ENCODE measurements at places on chromosomes 16 and 17.

- DNase-seq: no peak
These were observed 498.5 kb upstream of the ZFHX3 start for GRCh38 chr16:73546341-73546845.

- DNase-seq: no peak
These were observed 16.4 kb upstream of the GLG1 start for GRCh38 chr16:74623214-74623838.

- no peak for DNase-seq
These were observed 540.0 kb upstream of the GOT2 start for GRCh38 chr16:59274141-59274540.

- no peak for DNase-seq
These were observed 41.7 kb downstream of the DNAH17 start for GRCh38 chr17:78535273-78536197.

DNA sequence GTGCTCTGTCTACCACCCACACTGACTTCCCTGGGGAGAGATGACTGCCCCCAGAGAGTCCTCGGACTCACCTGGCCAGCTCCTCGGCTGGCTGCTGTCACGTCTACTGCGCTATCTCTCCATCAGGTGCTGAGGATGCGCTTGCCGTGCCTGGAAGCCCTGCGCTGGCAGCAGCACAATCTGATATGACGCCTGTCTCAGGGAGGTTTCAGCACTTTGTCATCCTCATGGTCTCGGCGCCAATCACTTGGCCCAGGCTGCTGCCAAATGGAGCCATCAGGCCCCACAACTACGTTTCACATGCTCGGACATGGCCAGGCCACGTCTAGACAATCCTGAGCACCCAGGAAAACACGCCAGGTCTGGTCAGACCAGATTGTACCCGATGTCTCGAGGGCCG lies 46.7 kb downstream of the FOXL1 start:
- no peak for DNase-seq

GRCh38 chr17:5587438-5588032 lies 3.2 kb upstream of the NLRP1 start:
- DNase-seq: no peak

DNA sequence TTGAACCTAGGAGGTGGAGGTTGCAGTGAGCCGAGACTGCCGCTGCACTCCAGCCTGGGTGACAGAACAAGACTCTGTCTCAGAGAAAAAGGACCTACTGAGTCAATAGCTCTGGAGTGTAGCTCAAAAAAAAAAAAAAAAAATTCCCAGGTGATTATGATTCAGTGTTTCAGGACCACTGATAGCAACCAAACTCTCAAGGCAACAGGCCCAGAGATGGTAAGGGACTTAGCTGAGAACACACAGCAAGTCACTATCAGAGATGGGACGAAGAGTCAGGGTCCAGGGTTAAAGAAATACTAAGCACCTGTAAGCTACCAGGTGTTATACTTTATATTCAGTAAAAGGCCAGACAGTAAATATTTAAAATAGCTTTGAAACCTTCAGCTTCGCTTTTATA lies 335.3 kb downstream of the XYLT1 start:
- DNase-seq: no peak

- DNase-seq: no peak
These were observed 9.6 kb downstream of the ITGA2B start for GRCh38 chr17:44379887-44380286.

DNA sequence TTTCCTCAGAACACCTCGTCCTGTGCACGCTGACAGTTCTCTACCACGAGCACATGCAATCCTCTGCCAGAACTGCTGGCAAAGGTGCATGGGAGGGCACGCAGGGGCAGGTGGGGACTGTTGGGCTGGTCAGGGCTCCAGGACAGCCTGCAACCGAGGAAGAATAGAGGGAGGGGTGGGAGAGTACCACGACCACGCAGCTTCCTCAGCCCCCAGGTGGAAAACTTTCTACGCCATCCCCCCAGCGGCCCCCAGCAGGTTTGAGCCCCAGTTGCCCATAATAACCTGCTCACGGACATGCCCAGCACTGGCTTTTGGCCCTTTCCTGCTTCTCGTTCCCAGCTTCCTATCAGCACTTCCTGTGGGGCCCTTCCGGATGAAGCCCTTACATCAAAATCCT lies 199.3 kb downstream of the C16orf95 start:
- DNase-seq: no peak

- no peak for DNase-seq
These were observed 15.7 kb downstream of the FOXL1 start for GRCh38 chr16:86593913-86594620.

GRCh38 chr16:22890976-22891375 lies 77.0 kb downstream of the HS3ST2 start:
- DNase-seq: no peak

DNA sequence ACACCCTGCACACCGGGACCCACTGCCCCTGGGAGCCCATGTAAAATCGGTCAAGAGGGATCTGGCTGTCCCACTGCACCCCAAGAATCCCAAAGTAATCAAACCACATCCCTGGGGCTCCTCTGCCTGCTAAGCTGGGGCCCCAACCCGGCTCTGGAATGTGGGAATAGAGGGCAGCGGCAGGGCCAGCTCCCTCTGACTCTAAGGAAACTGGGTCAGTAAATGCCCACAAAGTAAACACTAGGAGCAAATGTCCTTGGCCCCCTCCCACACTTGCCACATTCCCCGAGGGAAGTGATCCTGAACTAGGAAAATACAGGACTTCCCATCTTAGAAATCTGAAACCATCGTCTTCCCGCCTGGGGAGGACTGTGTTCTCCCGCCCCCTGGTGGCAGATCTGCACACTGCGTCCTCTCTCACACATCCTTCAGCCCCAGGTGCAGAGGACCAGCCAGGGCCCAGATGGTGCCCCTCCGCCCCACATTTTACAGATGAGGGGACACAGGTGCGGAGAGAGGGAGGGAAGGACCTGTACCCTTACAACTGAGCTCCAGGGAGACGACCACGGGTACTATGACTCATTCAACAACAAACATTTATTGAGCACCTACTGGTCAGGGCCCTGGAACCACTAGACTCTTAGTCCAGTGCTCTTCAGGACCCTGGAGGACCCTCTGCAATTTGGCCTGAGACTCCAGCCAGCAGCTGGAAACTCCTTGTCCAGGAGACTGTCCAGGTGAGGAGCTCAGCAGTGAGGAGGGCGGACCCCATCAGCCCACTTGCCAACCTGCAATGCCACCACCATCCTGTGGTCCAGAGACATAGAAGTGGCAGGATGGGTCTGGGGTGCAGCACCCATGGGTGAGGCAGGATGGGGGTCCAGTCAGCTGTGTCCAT lies 10.1 kb downstream of the P3H4 start:
- DNase-seq: peak; percentile 68

- DNase-seq: no peak
These were observed 323.8 kb upstream of the TNRC6C start for GRCh38 chr17:77634710-77635109.

- no peak for DNase-seq
These were observed 182.6 kb downstream of the LGALS9B start for GRCh38 chr17:20284570-20285295.

GRCh38 chr17:35028531-35029262 lies 34.8 kb downstream of the RFFL start:
- no peak for DNase-seq

DNA sequence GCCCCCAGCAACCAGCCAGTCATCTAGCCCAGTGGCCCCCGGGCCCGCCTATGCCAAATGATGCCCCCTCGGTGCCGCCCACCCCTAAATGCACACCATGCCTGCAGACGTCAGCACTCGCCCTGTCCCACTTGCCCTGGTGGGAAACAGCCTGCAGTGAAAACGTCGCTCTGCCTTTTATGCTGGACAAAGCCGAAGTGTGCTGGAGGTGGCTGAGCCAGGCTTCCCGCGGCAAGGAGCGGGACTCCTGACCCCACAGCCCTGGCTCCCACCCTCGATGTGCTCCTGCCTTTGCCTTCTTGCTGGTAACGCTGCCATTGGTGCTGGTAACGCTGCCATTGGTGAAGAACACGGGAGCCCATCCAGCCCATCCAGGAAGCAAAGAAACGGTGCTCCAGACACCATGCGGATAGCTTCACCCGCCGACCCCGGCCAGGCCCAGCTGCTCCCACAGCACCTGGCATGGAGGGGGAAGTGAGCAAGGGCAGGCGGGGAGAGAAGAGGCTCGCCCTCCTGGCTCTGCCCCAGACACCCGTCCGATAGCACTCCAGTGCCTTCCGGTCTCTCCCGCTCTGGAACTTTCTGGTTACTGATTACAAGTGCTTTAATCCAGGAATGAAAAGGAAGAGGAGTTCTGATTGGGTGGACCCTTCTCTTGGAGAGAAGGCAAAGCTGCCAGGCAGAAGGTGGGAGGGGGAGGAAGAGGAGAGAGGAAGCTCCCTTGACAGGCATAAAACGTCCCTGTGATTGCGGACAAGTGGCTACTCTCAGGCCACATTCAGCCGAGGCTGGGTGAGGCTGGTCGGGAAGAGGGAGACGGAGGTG lies 4.0 kb upstream of the BAIAP2 start:
- no peak for DNase-seq

GRCh38 chr17:80619535-80620235 lies 75.0 kb downstream of the RPTOR start:
- DNase-seq: no peak

DNA sequence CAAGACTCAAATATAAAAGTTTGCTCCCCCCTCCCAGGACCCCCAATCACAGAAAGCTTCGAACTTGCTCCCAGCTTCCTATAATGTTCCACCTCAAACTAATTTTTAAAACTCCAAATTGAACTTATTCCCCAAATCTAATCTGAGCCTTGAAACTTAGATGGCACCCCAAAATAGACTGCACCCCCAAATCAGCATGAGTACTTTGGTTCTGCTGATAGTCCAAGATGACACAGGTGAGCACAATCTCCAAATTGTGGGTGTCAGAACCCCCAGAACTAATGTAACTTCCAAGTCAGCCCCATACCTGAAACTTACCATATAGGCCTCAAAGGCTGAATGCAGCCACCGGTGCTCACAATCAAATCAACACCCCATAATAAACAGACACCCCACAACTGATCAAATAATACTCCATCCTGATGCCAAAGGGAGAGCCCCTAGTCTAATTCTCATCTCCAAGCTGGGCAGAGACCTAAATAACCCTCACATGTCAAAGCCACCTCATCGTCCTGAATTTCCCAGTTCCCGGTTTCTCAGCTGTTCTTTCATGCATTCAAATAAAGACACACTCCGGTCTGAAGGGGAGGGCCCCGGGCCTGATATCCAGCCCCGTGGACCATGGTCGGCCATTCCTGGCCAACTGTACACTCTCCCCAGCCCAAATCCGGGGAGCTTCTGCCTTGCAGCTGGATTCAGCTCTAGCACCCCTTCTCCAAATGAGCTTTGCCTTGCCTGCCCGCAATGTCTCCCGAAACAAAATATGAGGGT lies 1.8 kb upstream of the BCL6B start:
- DNase-seq: no peak

- DNase-seq: peak; percentile 36
These were observed 1.3 kb upstream of the SOCS1 start for GRCh38 chr16:11257131-11257938.

DNA sequence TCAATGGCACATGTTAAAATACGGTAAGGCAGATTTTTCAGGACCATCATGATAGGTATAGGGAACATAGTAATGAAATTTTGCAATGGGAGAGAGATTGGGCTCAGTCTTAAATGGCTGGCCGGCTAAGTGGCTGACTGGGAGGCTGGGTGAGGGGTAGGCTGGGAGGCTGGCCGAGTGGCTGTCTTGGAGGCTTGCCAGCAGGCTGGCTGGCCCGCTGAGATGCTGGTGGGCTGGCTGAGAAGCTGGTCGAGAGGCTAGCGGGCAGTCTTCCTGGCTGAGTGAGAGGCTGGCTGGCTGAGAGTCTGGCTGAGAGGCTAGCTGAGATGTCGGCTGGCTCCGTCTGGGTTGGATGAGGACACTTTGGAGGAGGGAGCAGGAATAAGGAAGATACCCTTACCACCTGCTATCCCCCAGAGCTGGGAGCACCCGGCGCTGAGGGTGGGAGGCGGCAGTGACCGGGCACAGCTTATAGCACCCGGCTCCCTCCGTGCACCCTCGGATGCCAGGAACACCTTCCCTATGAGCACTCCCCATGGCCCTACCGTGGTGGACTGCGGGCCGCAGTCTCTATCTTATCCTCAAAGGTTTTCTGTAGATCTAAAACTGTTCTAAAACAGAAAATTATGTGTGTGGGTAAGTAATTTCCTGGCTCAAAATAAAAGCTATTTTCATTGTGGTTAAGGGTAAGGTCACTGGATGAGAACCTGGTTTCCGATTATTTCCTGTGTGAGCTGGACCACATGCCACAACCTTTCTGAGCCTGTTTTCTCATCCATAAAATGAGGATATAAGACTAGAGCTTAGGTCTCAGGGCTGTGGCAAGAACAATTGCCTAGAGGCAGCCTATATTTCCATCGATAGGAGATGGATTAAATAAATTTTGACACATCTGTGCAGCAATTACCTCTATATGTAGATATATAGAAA lies 34.5 kb upstream of the TMC5 start:
- no peak for DNase-seq

DNA sequence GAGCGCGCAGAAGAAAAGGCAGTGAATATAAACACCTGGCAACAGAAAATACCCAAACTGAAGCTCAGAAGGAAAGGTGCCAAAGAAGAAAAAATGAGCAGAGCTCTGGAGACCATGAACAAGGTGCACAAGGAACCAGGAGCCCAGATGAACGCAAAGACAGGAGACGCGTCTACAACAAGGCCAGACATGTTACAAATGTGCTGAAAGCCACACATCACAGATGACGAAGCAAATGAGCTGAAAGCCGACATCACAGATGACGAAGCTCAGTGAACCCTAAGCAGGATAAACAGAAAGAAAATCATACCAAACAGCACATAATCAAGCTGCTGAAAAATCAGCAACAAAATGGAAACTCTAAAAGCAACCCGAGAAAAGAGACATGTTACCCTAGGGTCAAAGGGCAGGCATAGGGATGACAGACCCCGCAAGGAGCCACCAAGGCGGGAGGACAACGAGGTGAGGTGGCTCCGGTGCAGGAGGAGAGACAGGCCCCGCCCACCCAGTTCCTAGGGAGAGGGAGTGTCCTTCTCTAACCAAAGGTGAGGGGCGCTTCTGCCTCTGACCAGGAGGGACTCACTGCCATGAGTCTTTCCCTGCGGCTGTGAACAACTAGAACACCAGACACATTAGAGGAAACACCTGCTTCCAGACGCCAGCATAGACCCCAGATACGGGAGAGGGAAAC lies 39.1 kb downstream of the CCDC57 start:
- DNase-seq: no peak

GRCh38 chr17:37726891-37727675 lies 17.8 kb downstream of the HNF1B start:
- no peak for DNase-seq

GRCh38 chr17:17890773-17891759 lies 54.3 kb upstream of the SREBF1 start:
- DNase-seq: no peak

GRCh38 chr16:54027558-54027957 lies 259.0 kb downstream of the IRX3 start:
- DNase-seq: no peak

GRCh38 chr17:82943339-82943738 lies 103.5 kb upstream of the ZNF750 start:
- no peak for DNase-seq

Data from activated B cell treated with CpG ODN at 0.5 μM for 24 hours (primary cell).